Stimulated activated CD8-positive, alpha-beta memory T cell treated with anti-CD3 and anti-CD28 coated beads, Interleukin-15, amount 100 ng/mL, for 1 hour (primary cell): ENCODE measurements at places on chromosomes 2 and 18.
A peak's percentile ranks its signal among the peaks of the same experiment; 100 is the strongest.

DNA sequence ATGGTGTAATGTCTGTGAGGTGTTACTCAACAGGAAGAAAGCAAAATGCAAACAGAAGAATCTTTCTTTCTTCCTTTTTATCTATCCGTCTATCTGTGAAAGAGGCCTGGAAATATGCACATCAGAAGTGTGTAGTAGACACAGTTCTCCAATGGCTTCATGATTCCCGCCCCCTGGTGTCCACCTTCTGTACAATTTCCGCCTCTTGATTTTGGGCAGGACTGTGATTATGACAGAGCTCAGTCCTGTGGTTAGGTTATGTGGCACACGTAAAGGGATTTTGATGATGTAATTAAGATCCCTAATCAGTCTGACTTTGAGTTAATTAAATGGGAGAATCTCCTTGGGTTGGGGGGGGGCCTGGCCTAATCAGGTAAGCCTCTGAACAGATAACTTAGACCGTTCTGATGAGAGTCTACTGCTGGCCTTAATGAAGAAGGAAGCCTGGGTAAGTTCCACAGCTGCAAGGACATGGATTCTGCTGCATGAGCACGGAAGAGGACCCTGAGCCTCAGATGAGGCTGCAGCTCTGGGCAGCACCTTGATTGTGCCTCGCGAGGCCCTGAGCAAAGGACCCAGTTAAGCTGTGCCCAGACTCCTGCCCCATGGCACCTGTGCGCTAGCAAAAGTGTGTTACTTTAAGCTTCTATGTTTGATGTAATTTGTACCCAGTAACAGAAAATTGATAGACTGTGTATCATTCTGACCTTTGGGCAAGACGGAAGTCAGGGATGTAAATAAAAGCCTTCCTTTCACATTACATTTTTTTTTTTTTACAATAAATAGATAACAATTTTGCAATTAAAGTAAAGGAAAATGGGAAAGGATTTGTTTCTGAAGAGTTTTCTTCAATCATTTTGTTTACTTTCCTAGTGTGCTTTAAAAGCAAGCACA, 11.3 kb upstream of the KCNF1 start:
- DNase-seq, result no peak

GRCh38 chr2:161556440-161556839, 67.8 kb upstream of the SLC4A10 start:
- DNase-seq, result no peak

DNA sequence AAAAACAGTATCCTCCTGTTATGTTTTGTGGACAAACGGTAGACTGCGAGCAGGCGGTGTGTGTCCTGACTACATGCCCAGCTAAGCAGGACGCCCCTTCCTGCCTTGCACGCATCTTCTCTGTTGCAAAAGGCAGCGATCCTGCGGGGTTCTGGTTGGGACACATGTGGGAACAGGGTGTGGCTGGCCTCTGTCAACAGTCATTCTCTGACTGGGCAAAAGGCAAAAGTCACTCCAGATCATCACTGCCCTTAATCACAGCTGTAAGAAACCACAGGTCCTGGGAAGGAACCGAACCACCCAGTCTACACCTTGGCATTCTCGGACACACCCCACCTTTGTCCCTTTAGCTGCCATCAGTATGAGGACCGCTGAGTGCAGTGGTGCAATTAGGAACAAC, 44.3 kb upstream of the TMEM87B start:
- DNase-seq, result no peak

- DNase-seq, result no peak
Measured at GRCh38 chr2:235383272-235383843, 110.5 kb upstream of the AGAP1 start.

DNA sequence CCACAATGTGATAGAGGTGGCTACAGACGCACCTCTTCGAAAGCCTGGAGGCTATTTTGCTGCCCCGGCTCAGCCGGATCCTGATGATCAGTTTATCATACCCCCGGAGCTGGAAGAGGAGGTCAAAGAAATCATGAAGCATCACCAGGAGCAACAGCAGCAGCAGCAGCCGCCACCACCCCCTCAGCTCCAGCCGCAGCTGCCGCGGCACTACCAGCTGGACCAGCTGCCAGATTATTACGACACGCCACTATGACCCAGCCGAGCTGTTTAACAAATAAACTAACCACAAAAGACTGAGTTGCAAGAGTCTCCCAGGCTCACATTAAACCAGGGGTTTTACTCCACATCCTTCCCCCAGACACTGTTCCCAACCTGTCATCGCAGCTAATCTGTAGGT, 263.8 kb downstream of the PHLPP1 start:
- no peak for DNase-seq

GRCh38 chr2:69195706-69196105, 182.7 kb downstream of the ANTXR1 start:
- DNase-seq, result no peak

GRCh38 chr18:77711096-77711495, 461.4 kb downstream of the GALR1 start:
- DNase-seq, result no peak

- no peak for DNase-seq
Measured at GRCh38 chr2:75608684-75609333, 37.8 kb upstream of the MRPL19 start.

GRCh38 chr2:165277860-165278656, 38.8 kb downstream of the SCN2A start:
- DNase-seq, result no peak

- no peak for DNase-seq
Measured at GRCh38 chr2:202434472-202434871, 58.3 kb downstream of the BMPR2 start.

- DNase-seq, result no peak
Measured at GRCh38 chr2:4354678-4355077, 651.3 kb downstream of the DCDC2C start.

DNA sequence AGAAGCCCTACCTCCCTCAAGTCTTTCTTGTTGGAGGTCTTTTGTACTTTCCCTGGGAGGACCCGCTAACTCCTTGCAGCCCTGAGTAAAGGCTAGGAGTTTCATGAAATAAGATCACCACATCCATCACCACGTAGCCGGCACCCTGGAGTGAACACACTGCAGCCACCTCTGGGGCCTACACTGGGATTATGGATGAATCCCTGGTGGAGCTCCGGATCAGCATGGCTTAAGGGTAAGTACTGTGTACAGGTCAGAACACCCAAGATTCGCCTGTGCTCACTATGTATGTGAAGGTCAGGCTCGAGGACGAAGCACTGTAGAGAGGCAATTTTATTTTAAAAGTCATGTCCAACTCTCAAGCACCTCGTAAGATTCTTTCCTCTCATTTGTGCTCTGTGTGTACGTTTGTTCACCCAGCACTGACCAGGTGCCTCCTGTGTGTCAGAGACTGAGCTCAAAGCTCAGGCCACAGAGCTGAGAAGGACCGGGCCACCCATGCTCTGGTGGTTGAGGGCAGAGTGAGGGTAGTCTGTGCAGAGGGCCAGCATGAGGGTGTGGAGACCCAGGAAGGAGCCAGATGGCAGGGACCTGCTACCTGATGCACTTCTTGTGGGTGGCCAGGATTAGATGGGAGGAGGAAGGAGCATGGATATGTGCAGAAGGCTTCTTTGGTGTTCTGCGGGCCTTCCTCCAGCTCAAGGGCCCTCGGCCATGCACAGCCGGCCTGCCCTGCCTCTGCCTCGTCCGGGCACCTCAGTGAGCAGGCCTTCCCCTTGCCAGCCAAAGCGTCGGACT, 66.7 kb upstream of the TFCP2L1 start:
- DNase-seq, result no peak

DNA sequence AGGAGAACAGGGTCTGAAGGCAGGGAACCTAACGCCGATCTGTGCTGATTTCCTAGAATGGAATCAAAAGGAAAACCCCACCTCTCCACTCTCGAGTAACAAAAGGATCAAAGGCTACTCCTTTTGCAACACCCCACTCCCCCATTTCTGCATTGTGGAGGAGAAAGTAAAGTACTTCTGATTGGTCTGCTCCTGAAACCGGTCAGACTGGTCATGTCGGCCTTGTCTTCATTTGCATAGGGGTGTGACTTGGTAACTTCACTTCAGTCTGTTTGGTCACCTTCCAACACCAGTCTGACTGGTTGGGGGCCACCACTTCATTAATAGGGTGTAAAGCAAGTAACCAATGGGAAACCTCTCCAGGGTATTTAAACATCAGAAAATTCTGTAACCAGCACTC, 771.9 kb downstream of the ERBB4 start:
- no peak for DNase-seq

DNA sequence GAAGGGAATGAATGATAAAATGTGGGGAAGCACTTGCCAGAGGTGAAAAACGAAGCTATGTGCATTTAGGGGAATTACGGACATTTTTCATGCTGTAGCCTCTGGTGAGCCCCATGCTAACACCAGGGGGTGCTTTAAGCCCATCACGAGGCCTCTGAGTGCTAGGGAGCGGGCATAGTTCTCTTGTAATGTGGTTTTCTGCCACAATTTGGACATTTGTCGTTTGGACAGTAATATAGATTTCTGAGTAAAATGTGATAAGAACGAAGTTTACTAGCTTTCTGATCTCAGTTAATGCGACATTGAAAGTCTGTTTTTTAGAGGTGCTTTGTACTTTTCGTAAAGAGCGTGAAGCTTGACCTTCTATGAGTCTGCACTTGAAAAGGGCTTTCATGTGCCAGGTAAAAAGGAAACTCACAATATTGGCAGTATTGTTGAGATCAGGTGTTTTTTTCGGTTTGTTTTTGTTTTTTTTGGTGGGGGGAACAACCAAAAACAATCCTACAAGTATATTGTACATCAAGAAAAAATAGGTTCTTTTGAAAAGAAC, 50.6 kb downstream of the TRAF3IP1 start:
- DNase-seq, result peak; percentile 14

- no peak for DNase-seq
Measured at GRCh38 chr2:240141736-240142135, 1.3 kb upstream of the OTOS start.

DNA sequence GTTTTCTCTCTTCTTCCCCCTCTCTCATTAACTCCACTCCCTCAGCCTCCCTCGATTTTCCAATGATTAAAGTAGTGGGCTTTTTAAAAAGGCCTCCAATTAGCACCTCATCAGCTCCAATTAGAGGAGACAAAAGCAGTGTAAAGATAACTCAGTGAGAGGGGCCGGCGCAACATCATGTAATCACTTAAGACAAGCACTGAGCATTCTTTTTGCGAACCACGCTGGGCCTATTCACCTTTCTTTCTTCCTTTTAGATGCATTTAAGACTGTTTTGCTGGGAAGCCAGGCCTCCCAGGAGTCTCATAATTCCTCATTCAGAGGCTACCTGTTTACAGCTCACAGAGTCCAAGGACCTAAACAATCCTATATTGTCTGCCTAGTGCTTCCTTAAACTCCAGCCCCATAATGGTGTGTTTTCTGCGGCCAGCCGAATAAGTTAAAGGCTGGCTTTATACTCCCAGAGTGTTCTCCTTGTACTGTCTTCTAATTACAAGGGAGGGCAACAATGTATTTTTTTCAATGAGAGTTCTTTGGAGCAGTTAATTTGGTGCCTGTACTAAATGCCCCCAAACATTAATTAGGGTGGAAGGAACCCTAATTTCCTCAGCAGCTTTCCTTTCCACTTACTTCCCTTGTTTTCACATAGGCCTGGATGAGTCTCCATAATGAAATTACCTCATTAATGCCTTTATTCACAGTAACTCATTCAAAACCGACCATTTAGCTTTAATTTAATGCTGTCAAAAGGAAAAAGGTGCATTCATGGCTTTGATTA, 28.0 kb upstream of the LMAN1 start:
- no peak for DNase-seq

DNA sequence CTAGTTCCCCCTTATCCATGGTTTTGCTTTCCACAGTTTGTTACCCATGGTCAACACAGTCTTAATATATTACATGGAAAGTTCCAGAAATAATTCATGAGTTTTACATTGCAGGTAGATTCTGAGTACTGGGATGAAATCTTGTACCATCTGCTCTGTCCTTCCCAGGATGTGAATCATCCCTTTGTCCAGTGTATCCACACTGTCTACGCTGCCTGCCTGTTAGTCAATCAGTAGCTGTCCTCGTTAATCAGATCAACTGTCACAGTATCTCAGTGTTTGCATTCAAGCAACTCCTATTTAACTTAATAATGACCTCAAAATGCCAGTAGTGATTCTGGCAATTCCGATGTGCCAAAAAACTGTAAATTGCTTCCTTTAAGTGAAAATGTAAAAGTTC, 76.3 kb downstream of the DYNC1I2 start:
- no peak for DNase-seq

DNA sequence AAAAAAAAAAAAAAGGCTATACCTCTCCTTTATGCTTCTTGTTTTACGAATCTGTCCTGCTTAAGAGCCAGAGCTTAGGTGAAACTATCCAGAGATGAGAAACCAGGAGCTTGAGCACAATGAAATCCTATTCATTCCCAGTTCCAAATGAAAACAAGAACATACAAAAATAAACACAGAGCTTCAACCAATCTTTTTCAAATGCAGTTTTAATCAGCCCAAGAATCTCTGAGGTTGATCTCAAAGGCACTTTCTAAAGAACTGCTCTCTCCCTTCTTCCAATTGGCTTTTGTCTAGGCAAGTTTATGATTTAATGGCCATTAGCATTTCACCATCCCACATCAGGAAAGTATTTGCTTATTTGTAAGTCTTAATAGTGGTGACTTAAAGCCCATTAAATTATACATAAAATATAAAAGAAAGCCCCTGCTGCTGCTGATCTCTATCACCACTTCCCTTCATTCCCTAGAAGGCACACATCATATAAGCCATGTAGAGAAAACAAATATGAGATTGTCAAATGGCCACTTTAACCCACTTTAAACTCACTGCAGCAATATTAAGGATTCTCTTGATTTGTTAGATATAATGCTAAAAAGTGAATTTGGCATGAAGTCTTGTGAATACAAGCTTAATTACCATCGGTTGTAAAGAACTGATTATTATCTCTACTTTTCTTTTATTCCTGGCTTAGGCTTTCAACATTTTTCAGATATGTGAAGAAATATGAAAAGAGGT, 29.3 kb upstream of the SCN9A start:
- DNase-seq, result no peak

DNA sequence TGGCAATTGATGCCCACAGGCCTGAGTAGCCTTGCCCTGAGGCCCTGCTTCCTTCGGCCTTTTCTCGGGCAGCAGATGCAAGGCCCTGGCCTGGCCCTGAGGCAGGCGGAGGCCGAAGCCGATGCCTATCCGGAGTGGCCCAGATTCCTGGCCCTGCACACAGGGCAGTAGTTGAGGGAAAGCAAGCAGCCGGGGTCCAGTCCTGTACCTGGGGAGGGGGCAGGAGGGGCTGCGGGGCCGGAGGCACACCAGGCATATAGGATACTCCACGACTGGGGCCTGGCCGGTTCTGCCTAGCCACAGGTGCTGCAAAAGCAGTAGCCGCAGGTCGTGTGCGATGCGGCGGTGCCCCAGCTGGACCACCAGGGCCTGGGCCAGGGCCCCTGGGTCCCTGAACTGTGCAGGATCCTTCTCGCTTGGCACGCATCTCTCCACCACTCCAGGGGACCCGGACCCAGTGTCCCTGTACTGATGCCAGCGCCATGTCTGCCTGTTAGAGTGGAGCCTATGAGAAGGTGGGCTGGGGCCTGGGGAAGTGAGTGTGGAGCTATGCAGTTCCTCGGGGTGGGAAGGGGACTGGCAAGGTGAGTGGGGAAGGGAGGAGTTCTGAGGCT, 1.8 kb downstream of the PRR30 start:
- DNase-seq, result no peak
